ENCODE measurements at places on chromosomes 4 and X.

DNA sequence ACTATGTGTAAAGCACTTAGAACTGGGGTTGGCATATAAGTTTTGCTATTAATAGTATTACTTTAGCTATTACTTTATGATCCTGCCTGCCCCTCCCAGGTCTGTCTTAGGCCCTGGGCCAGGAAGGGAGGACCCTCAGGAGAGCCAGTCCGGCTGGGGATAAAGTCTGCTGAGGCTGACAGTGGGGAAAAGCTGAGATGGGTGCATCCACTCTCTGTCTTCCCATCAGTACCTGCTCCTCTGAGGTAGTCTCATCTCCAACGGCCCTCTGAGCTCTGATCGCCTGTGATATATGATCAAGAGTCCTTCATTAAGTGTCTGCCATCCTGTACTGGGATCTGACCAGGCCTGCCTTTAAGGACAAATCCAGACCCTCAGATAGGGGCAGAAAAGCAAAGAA is 156.5 kb upstream of the PJA1 start:
- DNase-seq: no peak

- DNase-seq: no peak
These were observed 41.1 kb downstream of the AFF1 start for GRCh38 chr4:86975927-86976326.

DNA sequence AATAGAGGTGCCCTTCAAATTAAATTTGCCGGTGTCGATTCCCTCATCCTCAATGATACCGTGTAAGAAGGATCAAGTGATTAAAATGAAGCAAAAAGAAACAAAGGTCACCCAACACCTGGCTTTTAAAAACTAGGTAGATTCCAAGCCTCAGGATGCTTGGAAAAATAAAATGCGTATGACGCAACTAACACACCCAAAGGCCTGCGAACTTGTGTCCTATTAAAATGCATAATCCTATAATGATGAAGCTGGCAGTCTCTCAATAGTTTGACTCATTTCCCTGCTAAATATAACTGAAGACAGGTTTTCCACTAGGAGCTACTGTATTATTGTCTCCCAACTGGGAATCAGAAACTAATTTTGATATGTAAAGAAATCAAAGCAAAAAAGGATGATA is 263.2 kb downstream of the DHX15 start:
- no peak for DNase-seq

- no peak for DNase-seq
These were observed 29.8 kb downstream of the SLC9A6 start for GRCh38 chrX:136015016-136015415.

DNA sequence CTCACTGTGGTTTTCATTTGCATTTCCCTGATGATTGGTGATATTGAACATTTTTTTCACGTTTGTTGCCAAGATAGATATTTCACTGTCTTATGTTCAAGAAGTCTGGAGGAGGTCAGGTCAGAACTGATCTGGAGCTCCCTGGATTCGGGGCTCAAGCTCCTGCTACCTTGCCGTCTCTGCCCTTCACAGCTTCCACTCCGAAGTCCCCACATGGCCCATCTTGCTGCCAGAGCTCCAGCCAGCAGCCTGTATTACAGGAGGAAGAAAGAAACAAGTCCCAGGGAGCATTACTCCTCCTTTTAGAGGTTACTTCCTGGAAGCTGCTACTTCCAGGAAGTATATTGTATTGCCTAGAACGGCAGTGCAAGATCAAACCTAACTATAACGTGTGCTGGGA is 17.9 kb upstream of the CDKN2AIP start:
- DNase-seq: no peak

GRCh38 chr4:116400480-116400879 is 684.9 kb downstream of the TRAM1L1 start:
- no peak for DNase-seq

DNA sequence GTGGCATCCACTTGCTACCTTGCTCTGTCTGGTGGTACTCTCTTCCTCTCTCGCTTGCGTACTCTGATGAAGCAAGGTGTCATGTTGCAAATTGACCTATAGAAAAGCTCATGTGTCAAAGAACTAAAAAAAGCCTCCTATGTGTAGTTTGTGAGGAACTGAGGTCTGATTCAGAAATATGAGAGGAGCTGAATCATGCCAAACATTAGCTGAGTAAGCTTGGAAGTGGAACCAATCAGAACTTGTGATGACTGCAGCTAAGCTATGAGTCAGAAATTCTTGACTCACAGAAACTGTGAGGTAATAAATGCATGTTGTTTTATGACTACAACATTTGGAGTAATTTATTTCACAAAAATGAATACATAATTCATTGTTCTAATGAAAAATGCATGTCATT is 2138.8 kb downstream of the PCDH7 start:
- no peak for DNase-seq

- no peak for DNase-seq
These were observed 18.9 kb upstream of the CABS1 start for GRCh38 chr4:70315928-70316327.

DNA sequence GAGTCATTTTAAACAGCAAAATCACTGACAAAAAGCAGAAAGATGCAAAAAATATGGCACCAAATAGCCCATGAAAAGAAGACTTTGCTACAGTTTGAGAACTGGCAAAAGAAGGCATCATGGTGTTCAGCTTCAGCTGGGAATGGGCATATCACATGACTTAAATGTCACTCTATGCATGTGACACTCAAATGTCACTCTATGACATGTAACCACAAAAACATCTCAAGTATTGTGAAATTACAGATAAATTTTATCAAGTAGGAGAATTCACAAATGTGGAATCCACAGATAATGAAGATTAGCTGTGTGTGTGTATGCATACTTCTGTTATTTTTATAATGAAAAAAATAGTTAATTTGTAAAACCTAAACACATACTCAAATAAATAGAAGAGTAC is 81.9 kb downstream of the ATP10D start:
- no peak for DNase-seq

DNA sequence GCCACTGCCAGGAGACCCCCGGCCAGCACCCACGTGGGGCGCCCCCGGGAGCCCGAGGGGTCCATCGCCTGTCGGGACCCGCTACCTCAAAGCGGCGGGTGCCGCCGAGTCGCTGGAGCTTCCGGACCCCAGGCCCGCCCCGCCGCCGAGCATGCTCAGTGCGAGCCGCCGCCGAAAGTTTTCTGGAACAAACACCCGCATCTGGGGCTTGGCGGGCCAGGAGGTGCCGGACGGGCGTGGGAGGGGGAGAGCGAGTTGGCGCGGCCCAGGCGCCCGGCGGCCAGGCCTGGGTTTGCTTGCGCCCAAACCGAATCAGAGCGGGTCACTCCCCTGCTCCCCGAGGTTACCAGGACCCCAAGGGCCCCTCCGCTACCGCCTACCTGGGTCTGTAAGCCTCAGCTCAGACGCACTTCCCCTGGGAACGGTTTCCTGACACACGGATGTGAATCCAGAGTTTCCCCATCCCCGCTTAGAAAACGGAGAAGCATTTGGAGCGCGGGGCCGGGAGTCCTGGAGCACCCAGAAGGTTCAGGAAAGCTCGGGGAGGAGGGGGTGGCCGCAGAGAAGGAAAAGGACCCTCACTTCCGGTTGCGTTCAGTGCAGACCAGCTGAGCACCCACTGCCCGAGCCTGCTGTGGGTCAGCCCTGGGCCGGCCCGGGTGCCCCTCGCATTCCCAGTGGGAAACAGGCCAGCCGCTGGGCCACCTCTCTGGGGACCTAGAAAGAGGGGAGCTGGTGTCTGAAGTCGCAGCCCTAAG is at the start of gene EVC2:
EVC2 (minus strand) TSS at position 111 of the 758 bp plus-strand sequence; CDS start at position 65, 46 bp downstream.
- DNase-seq: no peak

- DNase-seq: peak; percentile 1
These were observed 251.4 kb upstream of the DDX53 start for GRCh38 chrX:22748093-22748999.

- no peak for DNase-seq
These were observed 116.7 kb downstream of the CDKL5 start for GRCh38 chrX:18542131-18542530.

DNA sequence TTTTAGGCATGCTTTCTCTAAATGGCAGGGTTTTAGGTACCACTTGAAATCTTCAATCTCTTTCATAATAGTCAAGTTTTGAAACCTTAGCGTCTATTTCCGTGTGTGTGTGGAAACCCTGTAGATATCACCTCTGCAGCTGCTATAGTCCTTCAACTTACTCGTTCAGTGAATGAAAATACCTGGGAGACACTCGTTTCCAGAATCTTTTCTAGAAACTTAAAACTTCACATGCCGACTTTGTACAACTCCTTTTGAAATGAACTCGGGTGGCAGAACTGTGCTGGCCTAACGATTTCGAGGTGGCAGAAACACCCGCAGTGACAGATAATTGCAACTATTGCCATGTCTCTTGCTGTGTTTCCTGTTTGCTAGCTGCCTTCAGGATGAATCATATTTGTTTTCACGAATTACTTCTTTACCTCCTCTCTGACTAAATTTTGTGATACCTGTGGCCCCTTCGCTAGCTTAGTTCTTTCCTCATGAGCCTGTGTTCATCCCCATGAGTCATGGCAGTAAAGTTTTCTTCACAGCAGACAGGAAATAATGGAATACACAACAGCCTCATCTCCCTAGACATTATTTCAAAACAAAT is 104.7 kb upstream of the SMIM10 start:
- DNase-seq: no peak

DNA sequence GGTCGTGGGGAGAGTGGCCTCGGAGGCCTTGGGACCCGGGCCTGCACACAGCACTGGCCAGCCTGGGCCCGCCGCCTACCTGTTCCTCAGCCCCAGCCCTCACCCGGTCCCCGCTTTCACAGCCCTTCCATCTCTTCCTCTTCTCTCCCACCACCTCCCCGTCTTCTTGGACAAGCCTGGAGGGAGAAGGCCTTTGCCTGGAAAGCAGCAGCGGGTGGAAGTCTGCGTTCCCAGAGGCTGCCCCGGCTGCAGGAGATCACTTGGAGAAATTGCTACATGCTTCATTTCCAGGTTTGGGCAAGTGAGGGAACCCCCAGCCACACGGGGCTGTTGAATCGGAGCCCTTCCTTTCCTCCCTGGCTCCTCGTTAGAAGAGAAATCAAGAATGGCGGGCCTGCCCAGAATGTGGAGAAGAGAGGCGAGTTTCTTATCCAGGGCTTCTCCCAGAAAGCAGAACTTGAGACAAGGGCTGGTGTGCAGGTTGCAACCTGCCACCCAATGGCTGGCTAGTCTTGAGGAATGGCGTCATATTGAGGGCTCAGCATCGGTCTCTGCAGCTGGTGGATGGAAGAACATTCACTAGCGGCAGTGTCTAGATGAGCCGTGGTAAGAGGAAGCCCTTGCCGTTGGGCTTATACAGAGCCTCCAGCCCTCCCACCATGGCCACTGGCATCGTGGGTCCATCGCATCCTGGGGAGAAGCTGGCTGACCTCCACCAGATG is 1.2 kb upstream of the PDZD4 start:
- DNase-seq: no peak

DNA sequence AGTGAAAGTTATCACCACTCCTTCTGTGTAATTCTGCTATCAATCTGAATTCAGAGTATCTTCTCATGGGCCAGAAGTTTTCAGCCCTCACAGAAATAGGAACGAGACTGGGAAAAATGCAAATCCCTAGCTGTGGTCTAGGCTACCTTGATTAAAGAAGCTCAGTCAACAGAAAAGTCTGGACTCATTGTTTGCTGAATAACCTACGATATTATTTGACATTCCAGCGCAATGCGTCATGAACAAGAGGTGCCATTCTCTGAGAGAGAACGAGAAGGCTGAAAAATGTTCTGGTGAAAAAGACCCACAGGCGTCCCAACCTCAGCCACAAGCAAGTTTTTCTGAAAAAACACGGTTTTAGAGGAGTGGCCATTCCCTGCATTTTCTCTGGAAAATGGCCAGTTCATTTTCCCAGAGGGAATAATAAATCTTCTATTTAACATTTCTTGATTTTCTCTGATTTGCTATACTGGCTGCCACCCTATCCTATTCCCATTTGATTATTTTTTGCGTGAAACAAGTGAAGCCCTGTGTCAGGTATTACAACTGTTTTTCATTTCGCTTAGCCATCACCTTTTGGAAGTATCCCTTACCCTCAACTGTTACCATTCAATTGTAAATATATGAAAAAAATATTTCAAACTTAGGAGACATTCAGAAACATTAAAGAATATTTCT is 1117.6 kb upstream of the PRKX start:
- DNase-seq: no peak

- no peak for DNase-seq
These were observed 1.8 kb upstream of the SULT1E1 start for GRCh38 chr4:69861756-69862155.

DNA sequence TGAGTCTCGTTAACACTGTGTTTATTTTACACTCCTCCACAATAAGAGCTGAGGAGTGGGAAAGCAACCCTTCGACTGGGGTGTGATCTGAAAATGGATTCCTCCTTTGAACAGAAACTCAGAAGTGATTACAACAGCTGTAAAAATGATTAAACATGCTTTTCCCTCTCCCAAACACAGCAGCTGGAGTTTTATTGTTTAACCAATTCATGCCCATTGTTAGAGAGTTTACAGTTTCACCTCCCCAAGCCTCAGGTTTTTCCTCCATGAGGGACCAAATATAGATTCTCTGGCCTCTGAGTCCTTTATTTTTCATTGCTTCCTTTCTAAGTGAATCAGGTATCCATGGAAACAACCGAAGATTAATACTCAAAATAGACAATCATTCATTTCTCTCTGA is 263.0 kb upstream of the TAPT1 start:
- no peak for DNase-seq

- DNase-seq: no peak
These were observed 215.6 kb upstream of the GYPA start for GRCh38 chr4:144355811-144356757.

- no peak for DNase-seq
These were observed 206.3 kb upstream of the FGF13 start for GRCh38 chrX:138917781-138918180.

DNA sequence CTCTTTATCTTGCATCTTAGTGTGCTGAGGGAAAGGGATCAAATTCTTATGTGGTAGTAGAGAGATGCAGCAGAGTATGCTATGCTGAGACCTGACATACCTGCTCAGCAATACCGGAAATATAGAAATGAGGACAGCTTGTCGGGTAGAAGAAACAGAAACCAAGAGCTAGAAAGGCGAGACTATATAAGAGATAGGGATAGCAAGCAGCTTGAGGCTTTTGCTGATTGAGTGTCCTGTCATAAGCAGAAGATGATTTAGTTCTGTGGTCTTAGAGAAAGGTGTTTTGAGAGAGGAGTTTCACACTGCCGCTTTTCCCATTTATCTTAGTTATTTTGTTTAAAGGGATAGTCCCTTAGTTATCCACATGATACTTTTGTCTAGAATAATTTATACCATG is 31.7 kb downstream of the USP9X start:
- DNase-seq: no peak

DNA sequence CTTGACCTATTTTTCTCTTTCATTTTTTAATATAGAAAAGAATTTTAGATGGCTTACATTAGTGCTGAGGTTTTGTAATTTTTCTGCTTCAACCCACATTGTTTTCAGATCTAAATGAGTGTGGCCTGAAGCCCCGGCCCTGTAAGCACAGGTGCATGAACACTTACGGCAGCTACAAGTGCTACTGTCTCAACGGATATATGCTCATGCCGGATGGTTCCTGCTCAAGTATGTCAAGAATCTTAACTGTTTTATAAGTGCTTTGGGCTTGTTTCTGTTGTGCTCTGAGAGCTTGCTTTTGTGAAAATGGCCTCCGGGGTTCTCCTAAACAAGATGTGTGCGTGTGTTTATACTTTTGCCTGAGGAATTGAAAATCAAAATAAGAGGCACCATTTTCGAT is 41.6 kb downstream of the NPNT start:
- no peak for DNase-seq

Measured in stimulated activated effector memory CD8-positive, alpha-beta T cell treated with anti-CD3 and anti-CD28 coated beads, Interleukin-12 subunit alpha, Interleukin-12 subunit beta, amount 100 ng/mL, for 72 hours (primary cell).